ENCODE measurements at places on chromosomes 4 and X.

GRCh38 chr4:75302648-75303047, 211.6 kb downstream of the RCHY1 start:
- DNase-seq: no peak

DNA sequence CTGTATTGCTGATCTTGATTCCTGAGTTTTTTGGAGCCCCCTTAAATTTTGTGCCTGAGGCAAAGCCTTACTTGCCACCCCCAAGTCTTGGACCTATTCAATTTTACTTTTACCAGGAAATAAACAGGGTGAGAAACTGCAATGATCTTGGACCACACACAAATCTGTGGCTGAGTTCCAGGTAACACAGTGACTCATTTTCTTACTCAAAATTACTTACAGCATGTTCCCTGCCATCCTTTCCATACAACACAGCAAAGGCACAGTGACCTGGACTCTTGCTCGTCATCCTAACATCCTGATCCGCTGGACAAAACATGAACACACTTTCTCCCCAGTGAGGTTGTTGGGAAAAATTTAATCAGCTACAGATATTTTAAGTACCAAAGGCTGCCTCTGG, 60.7 kb upstream of the S100G start:
- DNase-seq: peak; percentile 65

- no peak for DNase-seq
These were observed 5.0 kb upstream of the SCML1 start for GRCh38 chrX:17732138-17732783.

- peak; percentile 60 for DNase-seq
These were observed 54.5 kb downstream of the TENM3 start for GRCh38 chr4:182297659-182298058.

DNA sequence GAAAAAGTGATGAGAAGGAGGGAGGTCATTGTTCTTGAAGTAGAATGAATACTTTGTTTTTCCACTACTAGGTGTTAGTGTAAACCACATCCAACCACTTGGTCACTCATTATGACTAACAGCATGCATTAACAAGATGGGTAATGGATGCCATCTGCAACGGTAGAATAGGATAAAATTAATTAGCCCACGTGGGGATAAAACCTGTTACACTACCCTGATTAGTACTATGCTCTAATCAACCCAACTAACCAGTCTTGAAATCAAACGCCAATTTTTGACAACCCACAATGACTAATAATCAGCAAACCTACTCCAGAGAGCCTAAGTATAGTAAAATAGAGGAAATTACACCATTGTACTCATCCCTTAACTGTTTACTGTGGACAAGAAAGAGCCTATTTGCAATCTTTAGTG, 93.4 kb upstream of the MCF2 start:
- DNase-seq: no peak

GRCh38 chrX:133723930-133724329, 261.5 kb downstream of the GPC3 start:
- DNase-seq: no peak

GRCh38 chr4:67483868-67484602, 61.3 kb downstream of the CENPC start:
- peak; percentile 65 for DNase-seq

DNA sequence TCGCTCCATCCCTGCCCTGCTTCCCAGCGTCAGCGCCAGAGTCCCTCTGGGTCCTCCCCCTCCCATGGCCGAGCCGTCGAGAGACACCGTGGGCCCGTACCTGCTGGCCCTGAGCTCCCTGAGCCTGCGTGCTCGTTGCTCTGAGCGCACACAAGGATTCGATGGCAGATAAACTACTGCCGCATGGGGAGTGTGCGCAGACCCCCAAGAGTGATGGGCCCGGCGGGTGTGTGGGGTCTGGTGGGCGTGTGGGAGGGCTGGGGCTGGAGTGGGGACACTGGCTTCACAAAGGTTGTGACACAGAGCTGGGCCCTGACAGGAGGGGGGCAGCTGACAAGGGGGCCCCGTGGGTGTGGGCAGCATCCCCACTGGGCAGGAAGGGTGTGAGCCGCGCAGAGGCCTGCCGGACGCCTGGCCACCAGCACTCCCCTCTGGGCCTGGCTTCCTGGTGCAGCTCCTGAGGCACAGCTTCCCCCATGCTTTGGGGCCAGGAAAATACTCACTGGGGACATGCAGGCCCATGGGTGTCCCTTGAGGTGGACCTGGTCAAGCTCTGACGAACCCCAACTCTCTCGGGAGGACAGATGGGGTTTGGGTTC, 4.8 kb upstream of the RGS12 start:
- no peak for DNase-seq

DNA sequence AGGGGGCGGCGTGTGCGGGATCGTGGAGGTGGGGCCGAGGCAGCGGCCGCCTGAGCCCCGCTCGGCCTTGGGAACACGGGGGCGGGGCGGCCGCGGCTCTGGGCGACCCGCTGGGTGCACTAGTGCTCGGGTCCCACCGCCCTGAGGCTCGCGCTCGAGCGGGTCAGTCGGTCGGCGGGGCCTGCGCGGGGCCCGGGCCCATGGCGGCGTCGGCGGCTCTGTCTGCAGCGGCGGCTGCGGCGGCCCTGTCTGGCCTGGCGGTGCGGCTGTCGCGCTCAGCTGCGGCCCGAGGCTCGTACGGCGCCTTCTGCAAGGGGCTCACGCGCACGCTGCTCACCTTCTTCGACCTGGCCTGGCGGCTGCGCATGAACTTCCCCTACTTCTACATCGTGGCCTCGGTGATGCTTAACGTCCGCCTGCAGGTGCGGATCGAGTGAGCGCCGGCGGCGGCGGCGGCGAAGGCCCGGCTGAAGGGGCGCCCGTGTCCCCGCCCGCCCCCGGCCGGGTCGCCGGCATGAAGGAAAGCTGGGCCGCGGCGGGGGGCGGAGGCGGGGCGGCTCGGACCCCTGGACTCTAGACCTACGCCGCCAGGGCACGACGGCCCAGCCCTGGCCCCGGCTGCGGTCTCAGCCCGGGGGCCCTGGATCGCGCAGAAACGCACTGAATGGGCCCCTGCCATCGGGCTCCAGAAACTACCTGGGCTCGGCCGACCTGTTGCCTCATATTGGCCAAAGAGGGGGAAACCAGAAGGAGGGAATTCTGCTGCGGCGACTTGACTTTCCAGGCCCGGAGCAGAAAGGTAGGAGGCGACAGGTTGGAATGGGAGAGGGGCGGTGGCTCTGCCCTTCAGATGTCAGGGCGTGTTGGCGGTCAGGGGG, at the start of gene SMIM10L2A:
Gene SMIM10L2A, plus strand, starts transcription at position 13 of the 878 bp plus-strand sequence. Its CDS starts 188 bp downstream, at position 201.
- no peak for DNase-seq

- no peak for DNase-seq
These were observed 90.0 kb upstream of the GRPR start for GRCh38 chrX:16033331-16033730.

DNA sequence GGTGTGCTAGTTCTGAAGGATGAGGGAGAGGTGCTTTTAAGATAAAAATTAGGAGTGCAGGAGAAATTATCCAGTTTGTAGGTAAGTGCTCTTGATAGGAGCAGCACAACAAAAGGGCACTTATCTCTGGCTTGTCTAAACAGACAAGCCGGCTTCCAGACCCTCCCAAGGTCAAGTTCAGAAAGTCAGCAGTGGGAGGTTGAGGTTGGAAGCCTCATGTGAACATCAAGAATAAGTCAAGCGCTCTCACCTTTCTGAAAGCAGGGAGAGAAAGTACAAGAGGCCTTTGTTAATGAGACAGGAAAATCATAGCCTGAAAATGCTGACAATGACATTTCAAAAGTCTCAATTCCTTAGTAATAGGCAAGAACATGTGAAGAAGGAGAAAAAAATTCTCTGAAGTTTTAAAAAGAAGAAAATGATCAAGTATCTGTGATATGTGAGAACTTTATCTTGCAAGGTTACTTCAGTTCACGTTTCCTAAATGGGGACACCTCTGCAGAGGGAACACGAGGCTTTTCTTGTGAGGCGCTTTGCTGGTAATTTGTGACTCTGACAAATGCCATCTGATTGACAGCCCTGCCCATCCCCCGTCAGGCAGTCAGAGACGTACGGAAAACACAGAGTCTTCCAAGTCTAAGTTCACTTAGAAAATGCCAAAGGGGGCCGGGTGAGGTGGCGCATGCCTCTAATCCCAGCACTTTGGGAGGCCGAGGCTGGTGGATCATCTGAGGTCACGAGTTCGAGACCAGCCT, 62.2 kb downstream of the TIGD2 start:
- no peak for DNase-seq

- no peak for DNase-seq
These were observed 85.9 kb downstream of the PRKX start for GRCh38 chrX:3627594-3627993.
